Fibroblast of skin of left biceps (primary cell): ENCODE measurements at places on chromosomes 4 and X.
A peak's percentile ranks its signal among the peaks of the same experiment; 100 is the strongest.

DNA sequence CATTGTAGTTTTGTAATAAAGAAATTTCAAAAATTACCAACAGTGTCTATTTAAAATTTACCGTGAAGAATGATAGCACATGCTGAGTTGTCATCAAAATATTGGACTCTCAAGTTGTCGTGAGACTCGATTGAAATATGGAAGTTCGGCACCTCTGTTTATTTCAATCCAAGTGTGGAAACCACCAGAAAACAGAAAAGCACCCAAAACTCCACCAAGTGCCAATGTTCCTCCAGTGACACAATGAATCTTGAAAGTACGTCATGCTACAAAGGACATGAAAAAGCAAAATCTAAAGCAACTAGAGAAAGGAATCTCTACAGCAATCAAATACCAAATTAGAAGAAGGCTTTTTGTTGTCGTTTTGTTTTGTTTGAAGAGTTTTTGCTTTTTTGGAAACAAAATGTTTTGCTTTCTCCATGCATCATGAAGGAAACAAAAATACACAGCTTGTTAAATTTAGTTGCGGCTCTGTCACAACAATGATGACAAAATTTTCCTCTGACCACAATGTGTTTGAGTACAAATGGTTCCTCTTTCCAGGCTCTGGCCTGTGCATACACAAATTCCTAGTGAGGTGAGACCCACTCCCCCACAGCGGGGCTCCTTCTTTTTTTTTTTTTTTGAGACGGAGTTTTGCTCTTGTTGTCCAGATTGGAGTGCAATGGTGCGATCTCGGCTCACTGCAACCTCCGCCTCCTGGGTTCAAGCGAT is 9.6 kb upstream of the IL13RA1 start:
- no peak for DNase-seq

GRCh38 chr4:114598191-114599121 is at the start of gene UGT8:
TSS of gene UGT8 (plus strand) at chr4:114598807. CDS start at chr4:114622881, 24,074 bp downstream.
- no peak for DNase-seq

DNA sequence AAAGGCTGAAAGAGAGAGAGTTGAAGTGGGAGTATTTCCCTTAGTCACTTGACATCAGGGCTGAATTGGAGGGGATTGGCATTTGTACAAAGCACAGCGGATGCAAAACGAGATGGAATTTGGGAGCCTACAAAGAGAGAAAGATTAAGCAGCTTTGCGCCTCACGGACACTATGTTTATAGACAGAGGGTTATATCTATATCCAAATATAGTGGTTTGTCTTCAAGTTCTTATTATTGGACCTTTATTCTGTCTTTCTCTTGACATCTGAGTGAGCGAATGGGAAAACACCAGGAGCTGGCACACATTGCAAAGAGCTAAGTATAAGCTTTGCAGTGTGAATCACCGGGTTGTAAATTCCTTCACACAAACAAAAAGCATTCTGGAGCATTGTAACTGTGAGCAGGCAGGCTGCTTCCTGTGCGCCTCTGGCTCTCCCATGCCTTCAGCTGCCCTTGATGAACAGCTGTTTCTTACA is 500.2 kb downstream of the STIM2 start:
- peak; percentile 8 for DNase-seq

- DNase-seq: no peak
Observed at GRCh38 chrX:134537179-134537955, 77.4 kb downstream of the HPRT1 start.
